ENCODE measurements at places on chromosomes 6 and 20.

- DNase-seq: no peak
Observed at GRCh38 chr6:5318617-5319272, 57.4 kb downstream of the FARS2 start.

DNA sequence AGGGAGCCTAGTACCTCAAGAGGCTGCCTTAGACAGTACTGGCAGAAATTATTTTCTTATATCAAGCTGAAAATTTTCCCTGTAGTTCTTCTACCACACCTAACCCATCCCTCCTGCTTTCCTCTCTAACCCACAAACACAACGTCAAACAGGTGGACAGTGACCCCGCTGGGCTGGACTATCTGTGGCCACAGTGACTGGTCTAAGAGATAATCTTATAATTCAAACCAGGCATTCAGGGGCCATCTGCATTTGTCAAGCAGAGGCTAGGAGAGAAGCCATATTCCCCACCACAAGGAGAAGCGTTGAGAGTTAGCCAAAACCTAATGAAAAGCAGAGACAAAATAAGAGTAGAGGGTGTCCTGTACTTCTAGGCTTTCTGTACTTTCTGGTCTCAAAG, 8.2 kb downstream of the HDDC2 start:
- DNase-seq: no peak

GRCh38 chr20:16286601-16287000, 286.6 kb downstream of the KIF16B start:
- DNase-seq: no peak

- peak; percentile 15 for DNase-seq
Observed at GRCh38 chr6:152636609-152637295, 410 bp downstream of the SYNE1 start.

GRCh38 chr6:82072121-82072521, 175.4 kb downstream of the IBTK start:
- no peak for DNase-seq

- DNase-seq: no peak
Observed at GRCh38 chr6:141199074-141199473, 933.7 kb upstream of the GJE1 start.

- no peak for DNase-seq
Observed at GRCh38 chr20:56716806-56717205, 87.7 kb downstream of the TFAP2C start.

DNA sequence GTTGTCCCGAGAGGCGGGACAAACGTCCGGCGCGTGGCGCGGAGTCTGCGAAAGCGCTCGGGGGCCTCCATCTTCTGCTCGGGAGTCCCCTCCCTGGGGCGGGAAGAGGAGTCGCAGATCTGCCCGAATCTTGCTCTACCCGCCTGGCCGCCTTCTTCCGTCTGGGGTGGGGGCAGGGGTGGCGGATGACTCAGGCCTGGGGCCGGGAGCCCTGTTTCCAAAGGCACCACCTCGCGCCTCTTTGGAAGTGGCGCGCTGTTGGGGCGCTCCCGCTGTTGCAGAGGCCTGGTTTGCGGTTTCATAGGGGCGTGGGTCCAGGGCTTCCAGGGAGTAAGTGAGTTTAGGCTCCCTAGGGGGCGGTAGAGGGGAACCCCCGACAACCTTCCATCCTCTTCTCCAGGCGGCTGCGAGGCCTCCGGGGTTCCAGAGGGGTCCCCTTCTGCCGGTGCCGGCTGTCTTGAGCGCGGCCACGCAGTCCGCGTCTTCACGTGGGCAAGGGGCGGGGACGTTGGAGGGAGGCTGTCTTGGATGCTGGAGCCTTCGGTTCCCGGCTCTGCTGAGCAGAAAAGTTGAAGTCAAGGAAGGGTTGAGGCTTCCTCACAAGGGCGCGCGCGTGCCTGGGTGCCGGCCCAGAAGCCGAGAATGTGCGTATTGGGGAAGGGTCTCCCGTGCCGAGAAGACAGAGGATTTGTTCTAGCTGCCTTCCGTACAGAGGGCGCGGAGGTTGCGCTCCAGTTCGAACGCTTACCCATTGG, 2.6 kb upstream of the TFAP2C start:
- peak; percentile 60 for DNase-seq

DNA sequence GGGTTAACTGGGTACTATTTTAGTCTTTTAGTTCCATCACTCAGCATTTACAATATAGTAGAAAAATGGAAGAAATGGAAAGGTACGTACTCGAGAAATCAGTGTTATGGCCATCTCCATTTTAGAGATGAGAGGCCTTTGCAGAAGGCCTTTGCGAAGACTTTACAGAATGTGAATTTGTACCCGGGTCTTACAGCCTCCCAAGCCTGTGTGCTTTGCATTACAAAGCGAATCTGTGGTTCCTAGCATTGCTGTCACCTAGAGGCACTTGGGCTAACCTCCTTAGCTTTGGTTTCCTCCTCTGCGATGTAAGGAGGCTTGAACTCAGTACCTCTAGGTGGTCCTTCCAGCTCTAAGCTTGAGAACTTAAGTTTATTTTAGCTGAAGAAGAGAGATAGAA, 10.9 kb downstream of the VAPB start:
- no peak for DNase-seq

DNA sequence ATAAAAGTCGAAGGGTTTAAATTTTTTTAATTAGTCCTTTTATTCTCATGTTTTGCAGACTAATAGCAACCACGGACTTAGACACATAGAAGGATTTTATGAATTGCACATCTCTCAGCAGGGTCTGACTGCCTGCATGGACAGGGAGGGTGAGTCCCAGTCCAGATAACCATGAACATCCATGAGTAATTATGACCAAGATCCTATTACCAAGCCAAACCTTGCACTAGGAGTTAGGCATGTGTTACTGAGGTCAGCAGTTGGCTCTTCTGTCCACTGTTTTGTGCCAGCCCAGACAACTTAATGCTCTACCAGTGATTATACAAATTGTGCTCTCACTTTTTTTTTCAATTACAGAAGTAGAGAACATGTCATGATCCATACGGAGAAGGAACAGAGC, 211.2 kb downstream of the MAFB start:
- no peak for DNase-seq

DNA sequence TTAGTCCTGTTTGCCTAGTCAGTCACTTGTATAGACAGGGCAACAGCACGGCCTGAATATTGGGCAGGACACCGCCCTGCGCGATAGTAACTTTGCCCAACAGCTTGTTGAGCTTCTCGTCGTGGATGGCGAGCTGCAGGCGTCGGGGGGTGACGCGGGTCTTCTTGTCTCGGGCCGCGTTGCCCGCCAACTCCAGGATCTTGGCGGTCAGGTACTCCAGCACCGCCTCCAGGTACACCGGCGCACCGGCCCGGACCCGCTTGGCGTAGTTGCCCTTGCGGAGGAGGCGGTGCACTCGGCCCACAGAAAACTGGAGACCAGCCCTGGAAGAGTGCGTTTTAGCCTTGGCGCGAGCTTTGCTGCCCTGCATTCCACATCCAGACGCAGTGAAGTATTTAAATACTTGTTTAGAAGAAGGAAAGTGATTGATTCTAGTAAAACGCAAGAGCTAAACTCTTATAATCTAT, 92.8 kb upstream of the BTN3A2 start:
- no peak for DNase-seq

DNA sequence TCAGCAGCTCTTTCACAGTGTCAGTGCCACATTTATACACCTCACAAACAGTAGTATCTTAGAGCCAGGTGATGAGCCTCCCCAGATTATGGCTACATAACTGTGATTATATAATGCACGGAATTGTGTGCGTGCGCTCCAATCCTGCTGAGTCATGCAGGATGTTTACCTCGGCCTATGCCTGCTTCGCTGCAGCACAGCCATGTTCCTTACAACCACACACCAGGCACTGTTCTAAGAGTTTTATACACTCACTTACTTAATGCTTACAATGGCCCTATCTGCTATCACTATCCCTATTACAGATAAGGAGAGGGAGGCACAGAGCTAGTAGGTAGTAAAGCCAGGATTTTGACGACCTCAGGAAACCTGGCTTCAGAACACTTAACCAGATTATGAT, 7.3 kb downstream of the ZKSCAN3 start:
- no peak for DNase-seq

- no peak for DNase-seq
Observed at GRCh38 chr6:90285042-90285481, 11.6 kb downstream of the BACH2 start.

- no peak for DNase-seq
Observed at GRCh38 chr6:165506657-165507056, 156.4 kb downstream of the PDE10A start.

DNA sequence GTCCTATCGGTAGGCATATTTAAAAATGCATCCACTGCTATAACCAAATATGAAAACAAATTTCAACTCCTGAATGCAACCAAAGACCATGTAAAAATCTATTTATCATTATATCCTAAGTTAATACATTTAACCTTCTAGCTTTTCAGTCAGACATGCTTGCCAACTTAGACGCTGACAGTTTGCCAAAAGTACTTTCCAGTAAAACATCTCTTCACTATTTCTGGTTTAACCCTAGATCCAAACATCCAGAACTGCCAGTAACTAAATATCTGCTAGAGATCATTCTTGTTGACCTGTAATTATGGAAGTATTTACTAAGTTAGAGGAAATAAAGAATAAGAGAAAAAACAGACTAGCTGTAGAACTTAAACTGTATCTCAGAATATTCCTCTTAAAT, 210.2 kb upstream of the THEMIS start:
- DNase-seq: no peak

- DNase-seq: no peak
Observed at GRCh38 chr20:19993958-19994669, 23.0 kb upstream of the NAA20 start.

- no peak for DNase-seq
Observed at GRCh38 chr20:42368910-42369309, 750.7 kb upstream of the CHD6 start.

- no peak for DNase-seq
Observed at GRCh38 chr6:96157018-96157565, 141.3 kb downstream of the FUT9 start.

GRCh38 chr6:142462260-142462659, 160.5 kb downstream of the ADGRG6 start:
- no peak for DNase-seq

GRCh38 chr6:16687045-16687444, 74.2 kb downstream of the ATXN1 start:
- no peak for DNase-seq

DNA sequence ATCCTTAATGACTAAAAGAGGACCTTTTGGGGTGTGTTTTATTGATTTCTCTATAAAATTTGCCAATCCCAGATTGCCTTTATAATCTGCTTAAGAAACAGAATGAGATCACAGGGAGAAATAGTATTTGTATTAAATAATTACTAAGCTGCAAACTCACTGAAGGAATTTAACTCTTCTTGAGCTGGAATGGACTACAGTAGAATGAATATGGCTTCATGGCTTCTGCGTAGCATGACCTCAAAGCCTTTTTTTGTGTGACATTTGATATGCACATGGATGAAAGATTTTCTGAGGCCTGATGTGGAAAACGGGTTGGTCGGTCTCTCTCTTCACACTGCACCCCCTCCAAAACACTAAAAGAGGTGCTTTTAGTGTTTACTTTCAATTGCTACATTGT, 115.9 kb downstream of the QKI start:
- DNase-seq: no peak

GRCh38 chr6:15547400-15547799, 115.4 kb downstream of the DTNBP1 start:
- no peak for DNase-seq

GRCh38 chr6:21159465-21159864, 434.1 kb upstream of the SOX4 start:
- no peak for DNase-seq

DNA sequence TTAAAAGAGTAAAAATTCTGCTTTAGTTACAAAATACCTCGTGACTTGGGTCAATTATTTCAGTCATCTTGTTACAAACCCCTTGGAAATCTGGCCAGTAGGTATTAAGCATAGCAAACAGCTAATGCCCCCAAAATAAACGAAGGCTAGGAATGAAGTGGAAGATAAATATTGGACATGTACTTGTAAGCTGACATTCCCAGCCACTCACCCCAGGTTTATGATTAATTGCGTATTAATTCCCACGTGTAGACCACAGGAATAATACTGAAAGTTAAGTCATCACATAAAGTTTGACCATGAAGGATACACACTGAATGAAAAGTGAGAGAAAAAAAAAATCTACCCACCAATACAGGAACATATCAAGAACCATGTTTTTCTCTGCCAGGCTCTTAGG, 936.5 kb upstream of the ADGRB3 start:
- no peak for DNase-seq

DNA sequence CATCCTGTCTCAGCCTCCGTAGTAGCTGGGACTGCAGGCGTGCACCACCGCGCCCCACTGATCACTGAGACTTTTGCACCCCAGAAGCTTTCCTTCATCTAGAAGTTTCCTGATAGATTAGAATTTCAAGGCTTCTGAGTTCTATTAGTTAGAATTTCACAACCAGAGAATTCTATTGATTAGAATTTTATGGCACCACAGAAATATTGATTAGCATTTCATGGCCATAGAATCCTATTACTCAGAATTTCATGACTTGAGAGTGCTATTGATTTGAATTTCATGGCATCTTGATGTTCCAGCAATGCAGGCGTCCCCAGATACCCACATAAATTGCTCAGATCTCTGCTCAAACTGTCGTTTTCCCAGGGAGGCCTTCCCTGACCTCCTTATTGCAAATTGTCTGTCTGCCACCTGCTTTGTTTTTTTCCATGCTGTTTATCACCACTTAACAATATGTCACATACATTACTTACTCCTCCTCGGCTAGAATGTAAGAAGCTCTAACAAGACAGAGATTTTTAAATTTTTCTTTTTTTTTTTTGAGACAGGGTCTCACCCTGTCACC, 16.9 kb upstream of the CBFA2T2 start:
- no peak for DNase-seq

GRCh38 chr20:54058420-54059139, 11.8 kb downstream of the BCAS1 start:
- DNase-seq: no peak

DNA sequence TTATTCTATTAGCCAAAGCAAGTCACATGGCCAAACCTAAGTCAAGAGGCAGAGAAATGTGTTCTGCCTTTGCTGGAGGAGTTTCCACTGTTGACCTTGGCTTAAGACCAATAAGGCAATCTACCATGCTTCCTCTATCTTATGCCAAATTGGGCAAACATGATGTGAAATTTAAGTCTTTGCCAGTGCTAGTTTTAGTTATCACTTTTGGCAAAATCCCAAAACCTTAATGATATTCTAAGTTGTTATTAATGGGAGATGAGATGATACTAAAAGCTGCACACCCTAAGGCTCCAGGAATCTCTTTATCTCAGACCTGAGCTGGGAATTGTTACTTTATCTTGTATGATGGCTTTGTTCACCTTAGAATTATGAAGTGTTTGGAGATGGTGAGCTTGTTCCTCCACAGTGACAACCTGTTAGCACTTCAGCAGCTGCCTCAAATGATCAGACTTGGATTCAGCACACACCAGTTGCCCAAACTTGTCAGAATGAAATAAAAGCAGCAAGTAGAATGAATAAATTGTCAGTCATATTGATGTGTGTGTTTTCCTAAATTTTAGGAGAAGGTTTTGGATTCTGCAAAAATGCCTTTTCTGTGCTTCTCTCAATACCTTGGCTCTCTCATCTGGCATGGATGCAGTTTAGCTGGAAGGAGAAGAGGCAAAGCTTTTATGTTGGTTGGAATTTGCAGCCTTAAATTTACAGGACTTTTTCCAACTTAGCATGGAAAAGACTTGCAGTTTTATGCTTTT, 49.3 kb downstream of the RIN2 start:
- DNase-seq: no peak

All from HTR-8/SVneo (cell line).